ENCODE measurements at places on chromosomes 5 and 9.

GRCh38 chr9:112446526-112446925 lies 40.1 kb upstream of the KIAA1958 start:
- DNase-seq = no peak

DNA sequence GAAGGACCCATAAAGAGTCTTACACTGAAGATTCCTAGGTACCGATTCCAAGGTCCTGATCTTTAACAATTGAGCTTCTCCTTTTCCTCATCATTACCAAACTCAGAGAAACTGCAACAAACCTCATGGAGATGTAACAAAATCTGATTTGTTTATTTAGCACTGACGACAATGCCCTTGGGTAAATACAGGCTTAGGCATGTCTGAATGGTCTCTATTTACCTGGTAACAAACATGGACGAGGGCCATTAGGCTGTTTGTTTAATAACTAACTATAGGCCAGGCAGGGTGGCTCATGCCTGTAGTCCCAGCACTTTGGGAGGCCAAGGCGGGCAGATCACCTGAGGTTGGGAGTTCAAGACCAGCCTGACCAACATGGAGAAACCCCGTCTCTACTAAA lies 333.3 kb downstream of the AGTPBP1 start:
- DNase-seq = peak; percentile 6

GRCh38 chr5:57539281-57539701 lies 56.7 kb upstream of the ACTBL2 start:
- DNase-seq = no peak

DNA sequence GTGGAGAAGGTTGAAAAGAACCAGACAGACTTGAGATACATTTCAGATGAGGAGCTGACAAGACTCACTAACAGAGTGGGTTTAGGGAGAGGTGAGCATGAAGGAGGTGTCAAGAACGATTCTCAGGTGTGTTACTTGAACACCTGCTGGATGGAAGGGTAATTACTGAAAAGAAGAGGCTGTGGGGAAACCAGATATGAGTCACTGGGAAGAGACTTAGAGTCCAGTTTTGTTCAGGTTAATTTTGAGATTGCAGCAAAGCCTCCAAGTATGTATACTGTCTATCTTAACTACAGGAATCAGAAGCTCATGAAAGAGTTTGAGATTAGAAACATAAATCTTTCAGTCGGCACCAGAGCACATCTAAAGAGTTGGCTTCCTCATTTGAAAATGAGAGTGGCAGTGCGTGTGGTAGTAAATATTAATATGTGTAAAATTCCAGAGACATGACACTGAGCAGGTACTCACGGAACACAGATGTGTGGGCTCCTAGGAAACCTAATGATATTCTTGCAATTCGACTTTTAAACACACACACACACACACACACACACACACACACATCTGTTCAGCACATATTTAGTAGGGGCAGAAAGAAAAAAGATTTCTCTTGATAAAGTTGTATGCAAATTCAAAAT lies 197.1 kb downstream of the CDH18 start:
- DNase-seq = no peak

Data from SHP77 (cell line).